ENCODE measurements at places on chromosomes 12 and 14.

- no peak for DNase-seq
Observed at GRCh38 chr14:64696355-64696857, 7.8 kb upstream of the PLEKHG3 start.

GRCh38 chr12:108568338-108569154 lies 6.2 kb downstream of the ISCU start:
- no peak for DNase-seq

DNA sequence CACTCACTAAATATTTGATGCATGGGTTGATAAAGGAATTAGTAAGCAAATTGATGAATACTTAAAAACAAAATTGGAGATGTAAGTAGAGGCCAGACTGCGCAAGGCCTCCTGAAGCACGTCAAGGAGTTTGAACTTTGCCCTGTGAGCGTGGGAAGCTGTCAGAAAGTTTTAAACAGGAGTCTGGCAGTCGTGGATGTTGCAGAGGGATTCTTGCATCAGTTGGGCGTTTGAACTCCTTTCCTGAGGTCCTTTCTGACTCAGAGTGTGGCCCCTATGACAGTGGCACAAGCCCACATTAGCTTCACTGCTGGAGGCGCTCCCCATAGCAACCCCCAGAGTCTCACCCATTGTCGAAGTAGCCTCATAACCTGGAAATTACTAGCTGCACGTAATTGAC lies 17.9 kb upstream of the IL22 start:
- DNase-seq, result no peak

DNA sequence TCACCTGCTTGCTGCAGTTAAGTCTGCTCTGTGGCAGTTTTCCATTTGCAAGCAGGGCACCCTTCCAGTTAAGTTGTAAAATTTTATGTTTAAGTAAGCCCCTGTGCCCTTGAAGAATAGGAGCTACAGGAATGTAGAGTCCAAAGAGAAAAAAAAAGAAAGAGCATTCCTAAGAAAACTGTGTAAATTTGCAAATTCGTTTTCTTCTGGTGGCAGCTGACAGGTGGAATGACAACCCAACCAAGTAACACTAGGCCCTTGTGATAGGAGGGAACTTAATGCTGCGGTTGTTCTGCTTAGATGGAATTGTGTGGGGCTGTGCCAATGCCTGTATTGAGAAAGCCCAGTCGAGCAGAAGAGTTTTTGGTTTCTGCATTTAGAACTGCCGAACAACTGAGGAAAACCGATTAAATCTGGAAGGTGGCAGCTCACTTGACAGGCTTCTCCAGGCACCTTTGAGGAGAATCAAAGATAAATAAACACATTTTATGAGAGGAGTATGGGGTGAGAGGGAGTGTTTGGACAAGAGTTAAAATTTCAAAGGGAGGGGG lies 280.0 kb downstream of the RAD51B start:
- no peak for DNase-seq

DNA sequence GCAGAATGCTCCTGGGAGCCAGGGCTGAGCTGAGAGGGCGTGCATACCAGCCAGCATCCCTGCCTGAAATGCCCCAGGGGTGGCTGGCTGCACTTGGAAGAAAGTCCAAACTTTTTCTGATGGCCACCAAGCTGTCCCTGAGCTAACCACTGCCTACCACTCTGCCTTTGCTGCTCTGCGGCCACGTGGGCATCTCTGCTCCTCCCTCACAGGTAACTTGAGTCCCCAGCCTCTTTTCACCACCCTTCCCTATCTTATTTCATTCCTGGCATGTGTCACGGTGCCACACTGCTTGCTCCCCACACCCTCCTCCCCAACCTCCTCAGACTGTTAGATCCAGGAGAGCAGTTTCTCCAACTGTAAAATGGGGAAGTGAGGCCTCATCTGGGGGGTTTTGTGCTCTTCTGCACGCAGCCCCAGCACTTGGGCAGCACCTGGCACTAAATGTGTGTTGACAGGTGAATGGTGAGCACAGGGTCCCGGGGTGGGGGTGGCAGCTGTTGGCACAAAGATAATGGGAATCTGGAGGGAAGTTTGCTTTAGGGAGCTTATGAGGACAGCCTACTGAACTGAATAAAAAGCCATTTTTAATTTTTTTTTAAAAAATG lies 113.0 kb downstream of the GLT1D1 start:
- DNase-seq, result no peak

- no peak for DNase-seq
Observed at GRCh38 chr12:119841433-119842210, 35.5 kb downstream of the CIT start.

GRCh38 chr14:89417091-89417464 lies at the start of gene FOXN3:
Gene FOXN3 (minus strand): TSS chr14:89417233. CDS start chr14:89412476, 4,757 bp downstream.
- DNase-seq, result peak; percentile 79

- no peak for DNase-seq
Observed at GRCh38 chr12:115443351-115443938, 759.5 kb upstream of the TBX3 start.

DNA sequence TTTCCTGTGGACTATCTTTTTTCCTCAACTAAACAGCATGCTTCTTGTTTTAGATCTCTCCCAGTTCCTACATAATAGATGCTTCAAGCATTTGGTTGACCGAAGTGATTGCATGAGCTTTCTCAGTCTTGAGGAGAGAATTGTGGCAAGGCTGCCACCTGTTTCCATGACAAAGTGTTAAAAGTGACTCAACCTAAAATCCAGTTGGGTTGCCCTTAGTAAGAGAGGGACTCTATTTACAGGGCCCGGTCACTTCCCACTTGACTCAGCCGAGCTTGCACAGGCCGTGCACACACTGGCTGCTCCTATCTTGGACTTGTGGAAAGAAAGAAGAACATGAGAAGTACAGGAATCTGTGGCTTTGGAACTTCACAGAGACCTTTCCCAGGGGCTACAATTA lies 2.1 kb upstream of the B4GALNT3 start:
- DNase-seq, result no peak

DNA sequence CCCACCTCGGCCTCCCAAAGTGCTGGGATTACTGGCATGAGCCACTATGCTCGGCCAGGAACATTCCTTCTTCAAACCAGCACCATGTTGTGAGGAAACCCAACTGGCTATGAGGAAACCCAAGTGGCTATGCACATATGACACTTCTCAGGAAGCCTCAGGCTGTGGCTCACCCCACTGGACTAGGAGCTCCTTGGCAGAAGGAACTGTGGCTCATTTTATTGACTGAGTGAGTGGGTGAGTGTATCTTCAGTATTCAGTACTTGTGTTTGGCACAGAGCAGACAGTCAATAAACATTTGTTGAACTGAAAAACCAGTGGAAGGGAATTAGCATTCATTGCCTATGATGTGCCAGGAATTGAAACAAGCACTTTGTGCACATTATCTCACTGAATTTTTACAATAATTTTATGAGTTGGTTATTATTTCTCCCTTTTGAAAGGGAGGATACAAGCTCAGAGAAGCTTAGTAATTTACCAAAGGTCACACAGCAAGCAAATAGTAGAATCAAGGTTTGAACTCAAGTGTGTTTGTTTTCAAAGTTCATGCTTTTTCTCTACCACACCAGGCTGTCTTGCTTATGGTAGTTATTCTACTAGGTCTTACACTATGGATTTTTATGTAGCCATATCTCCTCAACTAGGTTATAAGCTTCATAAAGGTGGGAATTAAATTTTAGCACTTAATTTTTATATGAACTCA lies 121.6 kb downstream of the VEZT start:
- DNase-seq, result no peak

DNA sequence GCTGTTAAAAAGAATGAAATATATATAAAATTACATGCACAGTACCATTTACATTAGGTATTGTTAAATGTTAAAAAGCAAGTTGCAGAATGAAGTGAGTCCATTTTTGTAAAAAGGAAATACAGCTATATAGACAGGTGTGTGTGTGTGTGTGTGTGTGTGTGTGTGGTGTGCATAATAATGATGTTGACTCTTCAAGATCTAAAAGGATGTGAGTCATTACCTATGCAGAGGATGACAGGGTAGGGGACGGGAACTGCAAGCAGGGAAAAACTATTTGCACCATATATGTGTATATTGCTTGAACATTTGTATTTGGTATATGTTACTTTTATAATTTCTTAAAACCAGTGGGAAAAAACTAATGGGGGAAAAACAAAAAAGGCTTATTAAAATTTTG lies 3.1 kb downstream of the C14orf39 start:
- DNase-seq, result no peak

DNA sequence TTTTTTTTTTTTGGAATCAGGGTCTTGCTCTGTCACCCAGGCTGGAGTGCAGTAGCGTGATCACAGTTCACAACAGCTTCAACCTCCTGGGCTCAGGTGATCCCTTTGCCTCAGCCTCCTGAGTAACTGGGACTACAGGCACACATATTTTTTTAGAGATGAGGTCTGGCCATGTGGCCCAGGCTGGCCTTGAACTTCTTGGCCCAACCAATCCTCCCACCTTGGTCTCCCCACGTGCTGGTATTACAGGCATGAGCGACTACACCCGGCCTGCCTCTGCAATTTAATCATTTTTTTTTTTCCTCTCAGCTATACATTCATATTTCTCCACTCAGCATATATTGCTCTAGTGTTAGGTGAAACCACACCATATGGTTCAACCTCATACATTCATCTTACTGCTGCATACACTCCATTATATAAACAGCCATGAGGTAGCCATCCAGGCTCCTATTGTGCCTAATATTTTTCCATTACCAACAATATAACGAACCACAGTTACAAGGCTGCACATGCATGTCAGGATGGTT lies 7.1 kb downstream of the STX2 start:
- no peak for DNase-seq

- no peak for DNase-seq
Observed at GRCh38 chr14:95291859-95292542, 27.7 kb downstream of the CLMN start.

DNA sequence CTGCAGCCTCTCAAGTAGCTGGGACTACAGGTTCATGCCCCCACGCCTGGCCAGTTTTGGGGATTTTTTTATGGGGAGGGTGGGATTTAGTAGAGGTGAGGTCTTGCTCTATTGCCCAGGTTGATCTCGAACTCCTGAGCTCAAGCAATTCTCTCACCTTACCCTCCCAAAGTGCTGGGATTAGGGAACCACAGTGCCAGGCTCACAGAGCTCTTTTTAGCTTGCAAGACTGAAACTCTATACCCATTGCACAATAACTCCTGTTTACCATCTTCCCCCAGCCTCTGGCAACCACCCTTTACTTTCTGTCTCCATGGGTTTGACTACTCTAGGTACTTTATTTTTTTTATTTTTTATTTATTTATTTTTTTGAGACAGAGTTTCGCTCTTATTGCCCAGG lies 25.7 kb upstream of the CDK17 start:
- DNase-seq, result no peak

GRCh38 chr12:109389146-109389545 lies 41.4 kb downstream of the MYO1H start:
- no peak for DNase-seq

- DNase-seq, result no peak
Observed at GRCh38 chr14:96105089-96105925, 66.1 kb downstream of the C14orf132 start.

GRCh38 chr14:55103005-55103640 lies 25.9 kb upstream of the LGALS3 start:
- DNase-seq, result no peak

GRCh38 chr12:3885277-3886094 lies 12.3 kb upstream of the PARP11 start:
- DNase-seq, result no peak

DNA sequence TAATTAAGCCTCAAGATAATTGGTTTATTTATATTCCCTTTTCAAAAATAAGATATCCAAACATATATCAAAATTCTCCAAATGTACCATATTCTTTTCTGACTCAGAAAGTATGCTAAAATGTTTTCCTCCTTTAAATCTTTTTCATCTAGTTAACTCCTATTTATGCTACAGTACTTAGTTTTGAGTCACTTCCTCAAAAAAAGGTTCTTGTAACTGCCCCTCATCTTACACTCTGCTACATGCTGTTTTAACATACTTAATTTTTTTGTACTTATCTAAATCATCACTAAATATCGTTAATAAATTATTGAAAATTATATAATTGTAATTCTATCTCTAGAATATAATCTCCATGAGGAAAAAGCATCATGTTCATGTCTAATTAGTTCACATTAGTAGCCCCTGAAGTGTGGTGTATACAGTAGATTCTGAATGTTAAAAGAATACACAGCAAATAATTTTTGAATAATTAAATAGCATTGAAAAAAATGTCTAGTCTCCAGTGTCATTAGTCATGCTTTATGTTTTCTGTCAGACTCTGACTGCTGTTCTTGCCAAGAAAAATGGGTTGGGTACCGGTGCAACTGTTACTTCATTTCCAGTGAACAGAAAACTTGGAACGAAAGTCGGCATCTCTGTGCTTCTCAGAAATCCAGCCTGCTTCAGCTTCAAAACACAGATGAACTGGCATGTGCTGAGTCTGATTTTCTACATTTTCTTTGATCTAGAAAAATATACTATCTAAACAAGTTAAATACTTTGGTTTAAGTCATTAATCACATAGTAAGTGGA lies 3.5 kb downstream of the KLRD1 start:
- no peak for DNase-seq

GRCh38 chr12:49585477-49586459 lies 17.8 kb upstream of the MCRS1 start:
- DNase-seq, result no peak

- DNase-seq, result no peak
Observed at GRCh38 chr12:131452444-131452860, 258.4 kb upstream of the SFSWAP start.

DNA sequence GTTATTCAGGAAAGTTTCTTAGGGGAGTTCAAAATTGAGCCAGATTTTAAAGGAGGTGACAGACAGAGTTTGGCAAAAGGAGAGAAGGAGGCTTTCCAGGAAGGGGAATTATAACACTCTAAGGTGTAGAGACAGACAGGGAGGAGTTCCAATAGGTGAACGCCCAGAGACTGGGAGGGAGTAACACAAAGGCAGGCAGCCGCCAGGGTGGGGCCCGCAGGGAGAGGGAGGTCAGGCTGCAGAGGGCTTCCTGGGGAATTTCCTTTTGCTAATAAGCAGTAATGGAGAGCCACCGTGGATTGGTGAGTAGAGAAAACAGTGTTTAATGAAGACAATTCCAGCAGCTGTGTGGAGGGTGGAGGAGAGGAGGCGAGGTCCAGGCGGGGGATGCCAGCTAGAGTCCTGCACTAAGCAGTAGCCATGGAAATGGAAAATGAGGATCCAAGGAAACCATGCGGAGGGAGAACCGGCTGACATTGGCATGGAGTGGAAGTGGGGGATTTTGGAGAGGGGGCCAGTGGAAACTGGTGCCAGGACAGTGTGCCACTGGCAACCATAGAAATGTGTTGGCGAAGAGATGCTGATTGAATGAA lies 22.2 kb downstream of the GRIN2B start:
- no peak for DNase-seq

DNA sequence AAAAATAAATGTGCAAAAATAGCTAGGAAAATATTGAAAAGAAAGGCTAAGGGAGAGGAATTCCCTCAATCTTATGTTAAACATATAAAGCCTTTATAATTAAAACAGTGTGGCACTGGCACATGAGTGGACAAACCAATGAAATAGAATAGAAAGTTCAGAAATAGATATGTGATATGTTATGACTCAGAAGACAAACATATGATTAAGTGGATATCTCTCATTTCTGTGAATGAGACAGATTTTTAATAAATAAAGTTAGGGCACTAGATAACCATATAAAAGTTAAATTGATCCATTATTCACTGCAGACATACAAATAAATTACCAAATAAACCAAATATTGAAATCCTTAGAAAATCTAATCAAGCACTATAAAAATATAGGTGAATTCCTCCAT lies 73.0 kb downstream of the ALG10B start:
- no peak for DNase-seq
